ENCODE measurements at places on chromosomes 2 and 18.
A peak's percentile ranks its signal among the peaks of the same experiment; 100 is the strongest.

DNA sequence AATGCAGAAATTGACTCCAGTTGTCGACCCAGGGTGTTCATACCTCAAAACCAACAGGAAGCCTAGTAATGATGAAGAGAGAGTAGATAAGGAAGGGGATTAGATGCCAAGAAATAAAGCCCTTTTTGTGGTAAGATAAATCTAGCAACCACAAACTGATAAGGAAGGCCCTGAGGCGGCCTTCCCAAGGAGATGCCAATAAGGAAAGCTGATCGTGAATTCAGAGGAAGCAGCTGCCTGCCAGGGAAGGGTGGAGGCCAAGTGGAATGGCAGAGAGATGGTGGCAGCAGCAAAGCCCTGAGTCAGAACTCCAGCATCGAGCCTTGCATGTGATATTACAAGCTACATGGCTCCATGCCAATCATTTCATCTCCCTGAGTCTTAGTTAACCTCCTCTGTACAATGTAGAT lies 126.3 kb downstream of the IRS1 start:
- H3K4me3 ChIP-seq = no peak overlapping the region
- no peak for DNase-seq
- peaks cover 9% of the 10 kb centered on the region for H3K4me1 ChIP-seq
- H3K27me3 ChIP-seq = peaks cover 28% of the 10 kb centered on the region
- H3K27ac ChIP-seq = no peak overlapping the region
- peaks cover 6% of the 10 kb centered on the region for H3K36me3 ChIP-seq

GRCh38 chr2:233384811-233385488 lies 30.7 kb downstream of the DGKD start:
- peaks cover 10% of the 10 kb centered on the region for H3K36me3 ChIP-seq
- DNase-seq = no peak
- H3K4me3 ChIP-seq = no peak overlapping the region
- peak overlapping the region; percentile 86 for H3K27ac ChIP-seq
- peaks cover 50% of the 10 kb centered on the region for H3K4me1 ChIP-seq

- DNase-seq = no peak
- no peaks in the 10 kb centered on the region for H3K27me3 ChIP-seq
- H3K36me3 ChIP-seq = no peaks in the 10 kb centered on the region
- no peak overlapping the region for H3K4me3 ChIP-seq
- H3K27ac ChIP-seq = no peak overlapping the region
Observed at GRCh38 chr2:212357606-212358005, 181.0 kb downstream of the ERBB4 start.

- H3K4me3 ChIP-seq = no peak overlapping the region
- no peaks in the 10 kb centered on the region for H3K4me1 ChIP-seq
- DNase-seq = no peak
- no peaks in the 10 kb centered on the region for H3K27me3 ChIP-seq
Observed at GRCh38 chr2:1651121-1652033, 92.9 kb downstream of the PXDN start.

DNA sequence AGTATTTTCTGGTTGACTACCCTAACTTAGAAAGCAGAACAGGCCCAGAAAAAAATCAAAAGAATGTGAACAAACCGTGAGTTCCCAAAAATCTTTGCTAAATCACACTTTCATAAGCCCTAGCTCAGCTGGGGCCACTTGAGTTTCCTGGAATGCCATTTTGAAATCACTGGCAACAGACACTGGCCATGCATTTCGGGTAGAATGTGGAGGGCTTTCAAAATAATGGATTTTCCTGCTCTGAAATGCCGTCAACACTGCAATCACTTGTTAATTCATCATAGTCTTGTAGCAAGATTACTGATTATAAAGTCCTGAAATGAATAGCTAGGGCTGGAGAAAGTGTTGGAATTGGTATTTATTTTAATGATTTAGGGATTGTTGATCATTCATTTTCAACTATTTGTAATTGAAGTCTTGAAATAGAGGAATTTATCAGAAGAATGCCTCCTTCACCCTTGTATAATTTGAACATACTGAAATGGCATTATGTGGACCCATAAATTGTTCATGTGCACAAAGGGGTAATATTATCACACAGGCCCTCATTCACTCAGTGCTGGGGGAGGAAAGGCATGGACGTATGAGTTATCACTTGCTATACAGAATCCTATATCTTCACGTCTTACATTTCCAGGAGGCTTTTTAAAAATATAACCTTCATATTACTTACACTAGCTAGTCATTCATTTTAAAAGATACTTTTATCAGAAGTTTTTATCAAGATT lies 134.8 kb downstream of the DTNA start:
- no peak overlapping the region for H3K4me3 ChIP-seq
- peaks cover 14% of the 10 kb centered on the region for H3K27me3 ChIP-seq
- no peaks in the 10 kb centered on the region for H3K4me1 ChIP-seq
- H3K27ac ChIP-seq = no peak overlapping the region

GRCh38 chr2:236208019-236208926 lies 40.1 kb upstream of the GBX2 start:
- no peak overlapping the region for H3K4me3 ChIP-seq
- peaks cover 2% of the 10 kb centered on the region for H3K27me3 ChIP-seq
- H3K4me1 ChIP-seq = no peaks in the 10 kb centered on the region
- no peak for DNase-seq
- H3K27ac ChIP-seq = no peak overlapping the region
- no peaks in the 10 kb centered on the region for H3K36me3 ChIP-seq

- H3K4me1 ChIP-seq = peaks cover 5% of the 10 kb centered on the region
- DNase-seq = no peak
- peaks cover 4% of the 10 kb centered on the region for H3K36me3 ChIP-seq
- peaks cover 21% of the 10 kb centered on the region for H3K27me3 ChIP-seq
- H3K4me3 ChIP-seq = no peak overlapping the region
Observed at GRCh38 chr2:221514305-221515040, 57.6 kb downstream of the EPHA4 start.

GRCh38 chr18:27491772-27492171 lies 306.7 kb upstream of the CHST9 start:
- H3K4me3 ChIP-seq = no peak overlapping the region
- H3K27me3 ChIP-seq = no peaks in the 10 kb centered on the region
- no peak for DNase-seq
- H3K4me1 ChIP-seq = no peaks in the 10 kb centered on the region
- H3K27ac ChIP-seq = no peak overlapping the region

DNA sequence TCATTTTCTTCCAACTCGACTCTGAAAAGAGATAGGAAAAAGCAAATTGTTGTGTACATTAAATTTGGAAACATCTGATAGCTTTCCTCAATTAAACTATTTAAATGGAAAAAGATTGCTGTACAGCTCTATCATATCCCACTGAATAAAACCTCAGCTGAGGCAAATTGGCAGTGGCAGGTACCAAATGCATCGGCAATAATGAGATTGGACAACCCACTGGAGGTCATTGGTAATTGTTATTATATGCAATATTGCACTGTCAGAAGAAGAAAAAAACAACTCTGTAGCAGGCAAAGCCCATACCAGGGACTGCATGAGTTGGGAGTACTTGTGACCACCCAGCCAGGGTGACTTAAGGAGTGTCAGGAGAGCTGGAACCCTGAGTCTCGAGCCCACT lies 291.6 kb upstream of the SKOR2 start:
- no peak overlapping the region for H3K4me3 ChIP-seq
- no peaks in the 10 kb centered on the region for H3K4me1 ChIP-seq
- no peak overlapping the region for H3K27ac ChIP-seq
- H3K36me3 ChIP-seq = no peaks in the 10 kb centered on the region

- H3K4me1 ChIP-seq = no peaks in the 10 kb centered on the region
- no peaks in the 10 kb centered on the region for H3K36me3 ChIP-seq
- H3K4me3 ChIP-seq = no peak overlapping the region
Observed at GRCh38 chr2:67169417-67170140, 227.6 kb upstream of the ETAA1 start.

GRCh38 chr2:24382363-24383073 lies 22.2 kb upstream of the ITSN2 start:
- no peak overlapping the region for H3K27ac ChIP-seq
- H3K4me1 ChIP-seq = no peaks in the 10 kb centered on the region
- no peaks in the 10 kb centered on the region for H3K36me3 ChIP-seq
- H3K4me3 ChIP-seq = no peak overlapping the region

DNA sequence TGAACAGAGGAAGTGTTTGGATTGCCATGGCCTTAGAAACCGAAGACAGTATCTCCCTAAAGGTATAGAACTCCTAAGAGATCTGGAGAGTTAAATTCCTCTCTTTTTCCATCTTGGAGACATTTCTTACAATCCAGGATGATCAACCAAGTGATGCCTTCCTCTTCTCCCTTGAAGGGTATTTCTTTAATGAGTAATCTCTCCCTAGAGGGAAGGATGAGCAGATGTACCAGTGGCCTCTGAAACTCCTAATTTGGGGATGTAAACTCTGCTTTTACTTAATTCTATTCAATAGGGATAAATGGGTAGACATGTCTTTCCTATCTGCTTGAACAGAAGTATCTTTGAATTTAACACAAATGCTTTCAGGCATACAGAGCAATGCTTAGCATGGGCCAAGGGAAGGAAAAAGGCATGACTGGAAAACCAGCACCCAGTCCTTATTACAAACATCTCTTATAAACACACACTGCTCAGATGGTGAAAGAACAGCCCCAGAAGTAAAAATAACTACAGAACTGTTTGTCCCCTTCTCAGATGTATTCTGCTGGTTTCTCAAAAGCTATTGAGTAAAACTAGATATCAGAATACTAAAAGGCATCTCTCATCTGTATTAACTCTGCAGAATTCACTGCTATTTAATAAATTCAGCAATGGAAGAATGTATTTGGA lies 4.7 kb upstream of the THNSL2 start:
- no peak for DNase-seq
- no peaks in the 10 kb centered on the region for H3K4me1 ChIP-seq
- H3K36me3 ChIP-seq = no peaks in the 10 kb centered on the region
- no peak overlapping the region for H3K4me3 ChIP-seq
- peaks cover 12% of the 10 kb centered on the region for H3K27me3 ChIP-seq

DNA sequence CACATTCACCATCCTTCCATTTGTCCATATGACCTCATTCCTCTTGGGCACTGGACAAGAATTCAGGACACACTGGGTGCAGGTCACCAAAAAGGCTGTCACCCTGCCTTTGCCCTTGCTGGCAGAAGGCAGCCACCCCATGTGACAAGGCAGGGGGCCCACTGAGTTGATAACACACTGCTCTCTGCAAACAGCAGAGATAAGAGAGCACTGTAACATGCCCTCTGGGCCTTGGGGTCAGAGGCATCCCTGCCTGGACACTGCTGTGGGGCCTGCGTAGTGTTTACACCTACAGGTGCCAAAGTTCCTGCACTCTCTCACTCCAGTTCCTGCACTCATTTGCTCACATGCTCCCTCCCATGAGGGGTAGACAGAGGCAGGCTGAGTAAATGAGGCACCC lies 344.7 kb upstream of the TCF4 start:
- H3K27ac ChIP-seq = no peak overlapping the region
- H3K4me3 ChIP-seq = no peak overlapping the region
- DNase-seq = no peak
- H3K27me3 ChIP-seq = no peaks in the 10 kb centered on the region

- DNase-seq = no peak
- no peak overlapping the region for H3K27ac ChIP-seq
- no peak overlapping the region for H3K4me3 ChIP-seq
- no peaks in the 10 kb centered on the region for H3K4me1 ChIP-seq
Observed at GRCh38 chr2:178057179-178057680, 15.3 kb downstream of the PDE11A start.

- no peak overlapping the region for H3K4me3 ChIP-seq
- no peaks in the 10 kb centered on the region for H3K4me1 ChIP-seq
- H3K27ac ChIP-seq = no peak overlapping the region
- DNase-seq = no peak
- H3K36me3 ChIP-seq = peaks cover 2% of the 10 kb centered on the region
Observed at GRCh38 chr2:54164106-54164505, 48.7 kb downstream of the ACYP2 start.

DNA sequence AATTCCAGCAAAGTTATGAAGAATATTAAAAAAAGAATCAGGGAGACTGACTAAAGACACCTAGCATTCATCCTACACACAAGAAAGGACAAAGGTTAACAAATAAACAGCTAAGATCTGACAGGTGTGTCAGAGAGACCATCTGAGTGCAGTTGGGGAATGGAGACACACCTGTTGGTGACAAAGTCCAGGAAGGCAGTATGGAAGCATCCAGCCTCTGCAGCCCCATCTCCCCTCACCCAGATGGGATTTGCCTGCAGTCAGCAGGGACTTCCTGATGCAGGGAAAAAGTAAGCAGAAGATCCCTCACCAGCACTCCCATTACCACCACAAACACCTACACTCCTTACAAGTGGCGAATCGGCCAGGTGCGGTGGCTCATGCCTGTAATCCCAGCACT lies 37.9 kb downstream of the USP34 start:
- no peak overlapping the region for H3K27ac ChIP-seq
- no peaks in the 10 kb centered on the region for H3K27me3 ChIP-seq
- no peak for DNase-seq
- no peak overlapping the region for H3K4me3 ChIP-seq

DNA sequence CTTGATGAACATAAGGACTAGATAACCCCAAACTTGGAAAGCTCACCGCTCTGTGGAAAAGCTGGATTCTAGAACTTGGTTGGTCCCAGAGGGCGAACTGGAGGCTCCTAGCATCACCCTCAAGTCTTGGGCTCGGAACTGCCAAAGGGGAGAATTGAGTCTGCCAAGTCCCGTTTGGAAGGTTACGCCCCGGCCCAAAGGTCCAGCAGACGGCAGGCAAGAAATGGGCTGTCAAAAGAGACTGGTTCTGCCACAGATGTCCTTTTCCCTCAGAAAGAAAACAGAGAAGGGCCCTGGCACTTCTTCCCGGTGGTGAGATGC lies 182.2 kb downstream of the ANAPC1 start:
- H3K36me3 ChIP-seq = no peaks in the 10 kb centered on the region
- peak overlapping the region; percentile 2 for H3K4me3 ChIP-seq
- H3K27me3 ChIP-seq = no peaks in the 10 kb centered on the region
- H3K27ac ChIP-seq = peak overlapping the region; percentile 50
- H3K4me1 ChIP-seq = peaks cover 84% of the 10 kb centered on the region

GRCh38 chr18:76504749-76505148 lies 9.7 kb upstream of the ZNF516 start:
- no peak overlapping the region for H3K27ac ChIP-seq
- H3K4me3 ChIP-seq = no peak overlapping the region
- no peak for DNase-seq
- peaks cover 17% of the 10 kb centered on the region for H3K27me3 ChIP-seq

GRCh38 chr2:18047213-18047611 lies 168.7 kb downstream of the KCNS3 start:
- H3K4me3 ChIP-seq = no peak overlapping the region
- no peaks in the 10 kb centered on the region for H3K4me1 ChIP-seq
- no peak for DNase-seq
- H3K36me3 ChIP-seq = no peaks in the 10 kb centered on the region

Measured in activated T-helper 1 cell treated with anti-CD3 and anti-CD28 coated beads, Interleukin-12 subunit alpha, Interleukin-12 subunit beta, Interleukin-2, Interleukin-4 antibody, amounts not matched to agents 30 ng/mL and 10 ng/mL and 1 ng/mL, durations not matched to agents 14 hours and 24 hours and 36 hours (primary cell).